ENCODE measurements at places on chromosomes 1 and 21.

DNA sequence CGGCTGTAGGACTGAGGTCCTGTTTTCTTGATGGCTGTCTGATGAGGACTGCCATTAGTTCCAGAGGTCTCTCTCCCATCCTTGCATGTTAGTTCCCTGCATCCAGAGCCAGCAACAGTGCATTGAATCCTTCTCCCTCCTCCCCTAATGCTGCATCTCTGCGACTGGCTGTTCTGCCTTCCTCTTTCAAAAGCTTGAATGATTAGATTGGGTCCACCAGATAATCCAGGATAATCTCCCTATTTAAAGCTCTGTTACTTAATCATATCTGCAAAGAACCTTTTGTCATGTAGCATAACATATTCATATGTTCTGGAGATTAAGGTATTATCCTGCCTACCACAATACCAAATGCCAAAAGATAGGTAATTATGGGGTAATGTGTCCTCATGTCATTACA is 377.5 kb downstream of the GPATCH2 start:
- no peak for DNase-seq

DNA sequence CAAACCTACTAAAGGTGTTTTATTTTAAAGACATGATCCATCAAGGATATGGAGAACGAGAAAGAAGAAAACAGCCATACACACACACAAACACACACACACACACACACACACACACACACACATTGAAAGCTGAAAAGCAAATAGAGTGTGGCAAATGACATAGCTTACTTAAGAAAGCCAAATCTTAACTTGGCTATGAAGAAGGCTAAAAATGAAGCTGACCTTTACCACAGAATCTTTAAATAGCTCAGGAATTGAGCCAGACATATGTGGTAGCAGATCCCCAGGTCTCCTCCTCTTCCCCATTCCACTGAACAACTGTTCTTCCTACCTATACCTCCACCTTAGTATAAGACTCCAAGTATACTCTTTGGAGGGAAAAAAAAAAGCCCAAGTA is 185.6 kb downstream of the CLEC20A start:
- no peak for DNase-seq

DNA sequence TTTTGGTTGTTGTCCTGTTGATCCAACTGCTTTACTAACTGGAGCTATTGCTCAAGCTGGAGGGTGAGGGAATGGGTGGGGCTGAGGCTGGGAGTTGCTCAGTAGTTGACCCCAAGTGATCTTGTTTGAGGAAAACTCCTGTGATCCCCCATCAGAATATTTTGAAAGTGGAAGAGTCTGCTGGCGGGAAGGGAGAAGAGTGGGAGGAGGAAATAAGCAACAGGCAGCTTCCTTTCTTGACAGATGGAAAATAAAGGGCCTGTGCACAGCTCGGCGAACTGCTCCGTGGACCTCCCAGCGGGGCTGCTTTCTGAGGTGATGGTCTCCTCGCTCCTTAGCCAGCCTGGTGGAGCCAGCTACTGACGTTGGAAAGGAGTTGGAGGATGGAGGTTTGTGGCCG is 199.1 kb upstream of the LMO4 start:
- no peak for DNase-seq

DNA sequence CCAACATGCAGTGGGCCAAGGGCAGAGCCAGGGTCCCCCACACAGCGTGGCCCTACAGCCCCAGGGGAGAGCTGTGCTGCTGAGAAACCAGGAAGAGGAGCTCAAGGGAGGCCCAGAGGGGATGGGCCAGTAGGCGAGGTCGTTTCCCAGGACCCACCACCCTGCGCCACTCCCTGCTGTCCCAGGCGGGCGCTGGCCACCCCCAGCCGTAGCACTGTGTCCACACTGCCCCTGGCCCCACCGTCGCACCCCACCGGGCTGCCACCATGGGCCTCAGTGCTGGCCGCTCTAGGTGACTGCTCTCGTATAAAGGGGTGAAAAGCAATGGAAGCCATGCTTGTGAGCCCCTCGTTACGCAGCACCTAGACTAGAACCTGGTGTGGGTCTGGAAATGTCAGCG is 22.4 kb downstream of the NADK start:
- DNase-seq: no peak

GRCh38 chr1:104468282-104468681 is 718.6 kb downstream of the AMY1C start:
- DNase-seq: no peak

DNA sequence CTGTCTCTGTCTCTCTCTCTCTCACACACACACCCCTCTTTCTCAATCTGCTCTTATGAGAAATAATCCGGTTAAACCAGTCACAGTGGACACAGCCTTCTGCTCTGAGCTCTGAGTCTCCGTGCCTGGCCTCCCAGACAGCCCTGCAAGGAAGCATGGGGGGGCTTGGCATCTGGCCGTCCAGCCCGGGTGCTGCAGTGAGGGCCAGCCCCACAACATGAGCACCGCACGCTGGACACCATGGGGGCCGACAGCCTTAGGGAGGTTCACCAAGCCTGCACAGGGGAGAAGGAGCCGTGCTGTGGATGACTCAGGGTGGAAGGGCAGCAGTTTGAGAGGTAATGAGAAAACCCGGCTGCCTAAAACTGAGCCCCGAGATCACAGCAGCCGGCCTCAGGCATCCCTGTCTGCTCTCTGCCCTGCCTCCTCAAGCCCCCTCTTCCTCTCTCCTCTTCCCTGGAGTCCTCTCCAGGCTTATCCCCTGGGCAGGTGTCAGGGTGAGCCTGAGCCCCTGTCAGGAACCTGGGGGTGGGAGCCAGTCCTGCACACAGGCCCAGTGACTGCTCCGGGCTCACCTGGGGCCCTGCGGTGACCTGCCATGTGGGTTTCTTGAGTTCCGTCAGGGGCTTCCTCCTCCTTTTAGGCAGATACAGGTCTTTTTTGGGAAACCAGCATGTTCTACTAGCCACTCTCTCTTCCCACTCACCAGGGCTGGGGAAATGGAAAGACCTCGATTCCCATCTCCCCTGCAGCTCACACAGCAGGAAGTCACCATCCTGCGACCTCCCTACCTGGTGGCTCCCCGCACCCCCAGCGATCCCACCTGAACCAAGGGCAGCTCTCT is 92.8 kb downstream of the ITPKB start:
- DNase-seq: no peak

GRCh38 chr1:53174971-53175913 is 21.4 kb upstream of the CPT2 start:
- DNase-seq: no peak

DNA sequence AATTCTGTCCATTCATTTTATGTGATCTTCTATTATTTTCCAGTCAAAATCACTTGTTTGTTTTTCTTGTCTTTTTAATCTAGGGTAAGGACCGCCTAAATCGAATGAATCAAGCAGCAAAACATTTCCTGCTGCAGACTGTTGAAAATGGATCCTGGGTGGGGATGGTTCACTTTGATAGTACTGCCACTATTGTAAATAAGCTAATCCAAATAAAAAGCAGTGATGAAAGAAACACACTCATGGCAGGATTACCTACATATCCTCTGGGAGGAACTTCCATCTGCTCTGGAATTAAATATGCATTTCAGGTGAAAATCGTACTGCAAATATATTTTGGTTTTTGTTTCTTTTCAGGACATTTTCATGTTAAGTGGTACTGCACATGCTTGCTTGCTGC is 20.5 kb downstream of the CLCA4 start:
- DNase-seq: no peak
